Fibroblast of lung (primary cell): ENCODE measurements at places on chromosomes 5 and 9. TPM values are rescaled to one million over a fixed set of nuclear protein-coding genes. Genes with fewer than 3 reads are reported as not detected.
A peak's percentile ranks its signal among the peaks of the same experiment; 100 is the strongest.

DNA sequence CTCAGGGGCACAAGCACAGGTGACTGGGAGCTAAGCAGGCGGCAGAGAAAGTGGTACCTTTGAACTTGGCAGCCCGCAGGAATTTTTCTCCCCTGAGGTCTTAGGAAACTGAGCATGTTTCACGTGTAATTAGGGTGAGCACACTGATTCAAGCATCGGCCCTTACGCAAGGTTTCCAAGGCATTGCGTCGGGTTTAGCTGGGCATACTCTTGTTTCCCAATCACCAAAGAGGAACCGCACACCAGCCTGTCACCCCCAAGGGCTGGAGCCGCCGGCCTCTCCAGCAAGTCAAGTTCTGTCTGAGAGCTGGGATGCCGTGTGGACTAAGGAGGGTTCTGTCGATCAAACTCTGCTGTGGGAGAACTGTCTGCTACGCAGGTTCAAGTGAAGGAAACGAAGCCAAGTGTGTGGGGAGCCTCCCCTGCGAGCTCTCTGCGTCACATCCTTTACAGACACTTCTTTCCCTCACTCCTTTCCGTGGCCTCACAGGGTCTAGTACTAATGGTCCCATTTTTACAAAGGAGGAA is 53.0 kb downstream of the ERGIC1 start:
- DNase-seq, result peak; percentile 95

- DNase-seq, result no peak
These were observed 892.7 kb downstream of the TLE1 start for GRCh38 chr9:80796632-80797031.

GRCh38 chr5:150587856-150588595 is 52.4 kb upstream of the SYNPO start:
- DNase-seq, result no peak

DNA sequence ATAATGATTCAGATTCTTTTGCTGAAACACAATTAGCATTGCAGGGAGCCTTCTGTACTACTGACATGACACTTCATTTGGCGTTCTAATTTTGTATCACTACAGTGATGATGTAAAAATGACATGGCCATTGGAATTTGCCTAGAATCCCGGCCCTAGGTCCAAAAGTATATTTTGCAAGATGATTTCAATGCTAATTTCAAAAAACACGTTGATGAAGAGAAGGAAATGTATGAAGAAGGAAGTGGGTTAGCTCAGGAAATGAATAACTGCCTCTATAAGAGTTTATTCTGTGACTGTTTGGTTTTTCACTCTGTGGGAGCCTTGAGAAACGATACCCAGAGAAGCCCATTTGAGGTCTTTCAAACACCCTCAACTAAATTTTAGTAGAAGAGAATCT is 59.3 kb downstream of the OSTF1 start:
- peak; percentile 37 for DNase-seq

GRCh38 chr9:82057805-82058204 is 69.2 kb downstream of the SPATA31D1 start:
- no peak for DNase-seq

DNA sequence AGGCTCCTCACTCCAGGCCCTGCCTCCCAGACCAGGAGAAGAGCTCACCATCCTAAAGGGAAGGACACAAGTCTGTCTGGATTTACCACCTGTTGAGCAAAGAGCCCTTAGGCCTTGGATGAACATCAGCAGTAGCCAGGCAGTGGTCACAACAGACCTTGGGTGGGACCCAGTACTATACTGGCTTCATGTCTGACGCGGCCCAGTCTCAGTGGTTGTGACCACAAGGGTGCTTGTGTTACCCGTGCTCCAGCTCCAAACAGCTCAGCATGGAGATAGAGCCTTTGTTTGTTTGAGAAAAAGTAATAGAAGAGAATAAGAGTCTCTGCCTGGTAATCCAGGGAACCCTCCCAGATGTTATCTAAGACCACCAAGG is 617.4 kb downstream of the BRINP1 start:
- no peak for DNase-seq

The FAM153A gene
- not detected in 2 replicates for polyA plus RNA-seq
